Astrocyte (in vitro differentiated cells and primary cell): ENCODE measurements at places on chromosomes 1 and 21. TPM values are rescaled to one million over a fixed set of nuclear protein-coding genes. Genes with fewer than 3 reads are reported as not detected.
A peak's percentile ranks its signal among the peaks of the same experiment; 100 is the strongest.

DNA sequence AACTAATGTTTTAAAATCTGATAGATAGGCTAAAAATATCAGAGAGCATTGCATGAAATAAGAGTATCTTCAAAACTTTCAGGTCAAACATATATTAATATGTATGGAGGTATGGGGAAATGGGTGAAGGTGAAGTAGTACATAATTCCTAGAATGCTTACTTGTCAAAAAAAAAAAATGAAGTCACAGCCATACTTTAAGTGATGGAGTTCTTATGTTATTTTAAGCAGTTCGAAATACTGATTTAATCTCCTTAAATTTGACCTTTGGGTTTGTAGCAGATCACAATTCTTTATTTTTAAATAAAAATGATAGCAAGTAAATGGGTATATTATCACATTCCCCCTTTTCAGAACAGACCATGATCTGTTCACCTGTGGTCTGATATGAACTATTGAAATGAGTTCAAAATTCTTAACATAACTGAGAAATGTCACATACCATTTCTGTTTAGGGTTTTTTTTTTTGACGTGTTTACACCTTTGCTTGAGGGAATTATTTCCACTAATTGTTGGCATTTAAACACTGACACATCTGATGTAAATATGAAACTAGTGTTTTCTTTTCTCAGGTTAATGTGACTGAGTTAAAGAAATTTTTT is 220.2 kb downstream of the GREM2 start:
- no peak for DNase-seq
- H3K4me3 ChIP-seq, result no peak overlapping the region
- no peaks in the 10 kb centered on the region for H3K36me3 ChIP-seq
- no peaks in the 10 kb centered on the region for H3K27me3 ChIP-seq
- peaks cover 2% of the 10 kb centered on the region for H3K4me1 ChIP-seq

DFFB gene
- 5.9 and 7.4 TPM in 2 replicates for total RNA-seq

DNA sequence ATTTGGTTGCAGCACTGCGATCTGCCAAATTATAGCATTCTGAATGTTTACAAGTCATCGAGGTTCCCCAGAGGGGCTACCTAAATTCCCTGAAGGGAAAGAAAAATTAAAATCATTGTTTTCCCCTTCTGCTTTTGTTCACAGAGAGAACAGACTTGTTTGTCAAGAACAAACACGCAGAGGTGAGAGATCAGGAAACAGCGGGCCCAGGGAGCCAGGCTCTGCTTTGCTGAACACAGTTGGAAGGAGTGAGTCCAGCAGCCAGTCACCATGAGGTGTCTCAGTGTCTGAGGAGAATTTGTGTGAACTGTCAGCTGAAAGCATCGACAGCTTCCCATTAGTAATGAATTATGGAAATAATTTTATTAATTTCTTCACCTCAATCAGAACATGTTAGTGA is 52.5 kb downstream of the RWDD3 start:
- H3K4me3 ChIP-seq, result no peak overlapping the region
- H3K4me1 ChIP-seq, result no peaks in the 10 kb centered on the region
- H3K27ac ChIP-seq, result no peak overlapping the region
- no peaks in the 10 kb centered on the region for H3K27me3 ChIP-seq
- no peak for DNase-seq
- H3K36me3 ChIP-seq, result no peaks in the 10 kb centered on the region

DNA sequence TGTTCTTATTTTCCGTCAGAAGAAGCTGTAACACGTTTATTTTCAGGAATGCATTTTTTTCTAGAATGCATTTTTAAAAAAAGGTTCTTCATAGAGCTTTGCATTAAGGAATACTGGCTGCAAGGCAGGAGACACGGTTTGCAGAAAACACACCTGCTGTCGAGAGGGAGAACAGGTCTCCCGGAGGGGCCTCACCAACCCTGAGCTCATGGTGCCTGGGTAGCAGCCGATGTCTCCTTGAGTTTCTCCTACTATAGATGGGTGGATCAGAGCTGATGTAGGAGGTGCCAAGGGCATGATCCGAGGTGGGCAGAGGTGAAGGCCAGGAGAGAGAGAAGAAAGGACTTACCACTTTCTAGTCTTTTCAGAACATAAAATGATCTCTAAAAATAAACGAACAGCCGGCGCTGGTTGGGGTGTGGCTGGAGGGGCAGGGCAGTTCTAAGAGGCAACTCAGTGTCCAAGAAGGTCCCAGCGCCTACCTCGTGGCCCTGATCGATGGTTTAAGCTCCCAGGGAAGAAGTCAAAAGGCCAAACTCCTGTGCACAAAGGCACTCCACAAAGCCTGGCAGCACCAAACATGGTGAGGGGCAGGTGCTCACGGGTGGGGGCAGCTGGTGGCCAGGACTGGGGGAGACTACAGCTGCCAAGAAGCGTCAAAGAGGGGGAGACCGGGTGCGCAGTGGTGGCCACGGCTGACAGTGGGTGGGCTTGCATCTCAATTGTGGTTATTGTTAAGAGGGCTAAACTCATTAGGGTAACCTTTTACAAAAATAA is 12.2 kb downstream of the MORN1 start:
- H3K27me3 ChIP-seq, result no peaks in the 10 kb centered on the region
- H3K27ac ChIP-seq, result no peak overlapping the region
- no peak overlapping the region for H3K4me3 ChIP-seq
- H3K4me1 ChIP-seq, result no peaks in the 10 kb centered on the region
- H3K36me3 ChIP-seq, result no peaks in the 10 kb centered on the region
- no peak for DNase-seq

TRPM2 gene
- total RNA-seq, result 0.48 and 0.79 TPM in 2 replicates

DNA sequence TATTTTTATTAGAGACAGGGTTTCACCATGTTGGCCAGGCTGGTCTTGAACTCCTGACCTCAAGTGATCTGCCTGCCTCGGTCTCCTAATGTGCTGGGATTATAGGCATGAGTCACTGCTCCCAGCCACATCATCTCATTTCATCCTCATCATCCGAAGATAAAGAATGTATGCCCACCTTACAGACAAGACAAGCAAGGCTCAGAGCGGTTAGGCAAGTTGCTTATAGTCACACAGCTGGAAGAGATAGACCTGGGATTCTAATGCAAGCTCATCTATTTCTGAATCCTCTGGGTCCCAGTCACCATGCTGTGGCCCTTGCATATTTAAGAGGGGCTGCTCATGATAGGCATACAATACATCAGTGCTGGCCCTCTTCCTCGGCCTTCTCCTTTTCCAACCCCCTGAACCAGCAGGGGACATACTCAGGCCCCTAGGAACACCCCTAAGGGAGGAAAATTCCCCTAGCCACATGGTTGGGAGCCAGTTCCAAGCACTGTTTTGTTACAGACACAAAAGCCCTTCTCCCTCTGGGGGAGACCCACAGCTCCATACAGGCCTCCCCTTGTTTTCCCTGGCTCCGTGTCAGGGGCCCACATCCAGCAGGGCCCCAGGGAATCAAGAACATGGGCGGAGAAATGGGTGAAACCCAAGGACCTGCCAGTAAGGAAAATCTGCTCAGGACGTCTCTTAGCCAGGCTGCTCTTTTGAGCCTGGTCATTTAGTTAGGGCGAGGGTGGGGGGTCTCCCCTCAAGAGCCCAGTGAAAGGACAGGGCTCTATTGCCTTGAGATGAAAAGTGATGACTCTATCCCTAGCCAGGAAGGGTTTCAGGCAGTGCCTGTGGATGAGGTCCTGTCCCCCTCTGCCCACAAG is 6.9 kb downstream of the CSRP1 start:
- H3K27me3 ChIP-seq, result no peaks in the 10 kb centered on the region
- DNase-seq, result no peak
- H3K36me3 ChIP-seq, result peaks cover 18% of the 10 kb centered on the region
- peak overlapping the region; percentile 41 for H3K27ac ChIP-seq

ADAMTS4 gene
- 2.7 and 5.1 TPM in 2 replicates for total RNA-seq

GRCh38 chr1:161017756-161018630 is 3.0 kb downstream of the F11R start:
- DNase-seq, result no peak
- no peak overlapping the region for H3K4me3 ChIP-seq
- no peaks in the 10 kb centered on the region for H3K36me3 ChIP-seq
- peaks cover 12% of the 10 kb centered on the region for H3K4me1 ChIP-seq

F11R gene
- 53.7 and 68.6 TPM in 2 replicates for total RNA-seq

HEYL gene
- 1.1 and 3.1 TPM in 2 replicates for total RNA-seq

GRCh38 chr1:38025233-38025632 is 12.7 kb downstream of the UTP11 start:
- H3K27me3 ChIP-seq, result no peaks in the 10 kb centered on the region
- H3K4me1 ChIP-seq, result peaks cover 19% of the 10 kb centered on the region
- no peak for DNase-seq
- H3K36me3 ChIP-seq, result peaks cover 45% of the 10 kb centered on the region

NUDT4B gene
- 0.79 and 1.2 TPM in 2 replicates for total RNA-seq

DNA sequence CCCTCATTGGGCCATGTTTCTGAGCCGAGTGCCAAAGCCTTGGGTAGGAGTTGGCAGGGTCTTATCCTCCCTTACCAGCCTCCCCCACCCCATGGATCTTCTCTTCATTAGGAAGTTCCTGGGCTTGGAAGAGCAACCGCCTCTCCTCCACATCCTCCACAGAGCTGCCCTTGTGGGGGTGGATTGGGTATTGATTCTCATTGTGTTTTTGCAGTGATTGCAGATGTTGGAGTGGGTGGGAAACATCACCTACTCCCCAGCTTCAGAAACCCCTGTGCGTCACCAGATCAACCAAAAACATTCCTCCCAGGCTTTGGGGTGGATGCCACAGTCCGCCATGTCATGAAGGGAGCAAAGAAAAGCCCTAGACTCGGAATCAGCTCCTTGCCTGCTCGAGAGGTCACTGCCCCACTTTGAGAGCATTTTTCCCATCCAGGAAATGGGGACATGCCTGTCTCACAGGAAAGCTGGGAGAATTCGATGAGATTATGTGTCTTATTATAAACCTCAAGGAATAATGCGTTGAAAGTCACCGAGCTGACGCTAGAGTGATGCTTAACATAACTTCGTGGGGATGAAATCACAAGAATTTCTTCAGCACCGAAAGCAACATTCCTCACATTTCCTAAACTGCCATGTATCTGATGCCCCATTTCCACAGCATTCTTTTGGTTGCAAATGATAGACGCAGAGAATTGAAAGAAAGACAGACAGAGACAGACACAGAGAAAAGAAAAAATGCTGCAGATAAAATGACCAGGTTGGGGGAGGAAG is 44.7 kb upstream of the ZBTB40 start:
- no peaks in the 10 kb centered on the region for H3K4me1 ChIP-seq
- no peak overlapping the region for H3K4me3 ChIP-seq
- no peak overlapping the region for H3K27ac ChIP-seq
- DNase-seq, result no peak
- no peaks in the 10 kb centered on the region for H3K36me3 ChIP-seq
- peaks cover 12% of the 10 kb centered on the region for H3K27me3 ChIP-seq

PEX19 gene
- 59.2 and 64.2 TPM in 2 replicates for total RNA-seq
